ENCODE measurements at places on chromosomes 2 and 18. TPM values are rescaled to one million over a fixed set of nuclear protein-coding genes. Genes with fewer than 3 reads are reported as not detected.

DNA sequence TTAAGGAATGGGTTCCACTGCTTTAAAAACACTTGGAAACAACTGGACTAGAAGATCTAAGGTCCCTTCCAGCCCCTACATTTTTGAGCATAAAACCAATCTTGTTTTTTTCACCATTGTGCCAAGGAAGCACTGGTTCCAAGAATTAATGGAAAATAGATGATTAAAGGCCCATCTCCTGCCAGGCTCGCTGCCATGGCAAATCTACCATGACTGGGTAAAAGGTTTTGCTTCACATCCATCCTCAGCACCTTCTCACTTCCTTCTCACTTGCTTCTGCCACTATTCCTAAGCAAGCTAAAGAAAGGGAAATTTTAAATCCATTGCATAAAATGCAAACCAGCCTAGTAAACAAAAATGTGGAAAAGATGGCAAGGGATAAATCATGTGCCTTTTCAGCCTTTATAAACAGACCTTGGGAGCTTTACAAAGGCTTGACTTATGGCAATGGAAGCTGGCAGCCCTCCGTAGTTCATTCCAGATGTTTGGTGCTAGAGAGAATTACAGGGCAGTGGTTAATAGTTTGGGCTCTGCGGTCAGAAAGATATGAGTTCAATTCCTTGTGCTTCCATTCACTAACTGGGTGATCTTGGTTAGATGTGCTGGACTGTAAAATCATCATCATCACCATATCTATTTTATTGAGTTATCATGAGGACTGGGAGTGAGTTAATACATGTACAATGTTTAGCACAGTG, 27.0 kb upstream of the ST3GAL5 start:
- DNase-seq, result no peak

GRCh38 chr18:49018554-49019445, 68.0 kb upstream of the SMAD7 start:
- DNase-seq, result peak; percentile 9

Gene DNAJC10
- total RNA-seq, result 7.6 TPM

Gene PXDN
- total RNA-seq, result 31.2 TPM

Gene CFAP53
- not detected for total RNA-seq

DNA sequence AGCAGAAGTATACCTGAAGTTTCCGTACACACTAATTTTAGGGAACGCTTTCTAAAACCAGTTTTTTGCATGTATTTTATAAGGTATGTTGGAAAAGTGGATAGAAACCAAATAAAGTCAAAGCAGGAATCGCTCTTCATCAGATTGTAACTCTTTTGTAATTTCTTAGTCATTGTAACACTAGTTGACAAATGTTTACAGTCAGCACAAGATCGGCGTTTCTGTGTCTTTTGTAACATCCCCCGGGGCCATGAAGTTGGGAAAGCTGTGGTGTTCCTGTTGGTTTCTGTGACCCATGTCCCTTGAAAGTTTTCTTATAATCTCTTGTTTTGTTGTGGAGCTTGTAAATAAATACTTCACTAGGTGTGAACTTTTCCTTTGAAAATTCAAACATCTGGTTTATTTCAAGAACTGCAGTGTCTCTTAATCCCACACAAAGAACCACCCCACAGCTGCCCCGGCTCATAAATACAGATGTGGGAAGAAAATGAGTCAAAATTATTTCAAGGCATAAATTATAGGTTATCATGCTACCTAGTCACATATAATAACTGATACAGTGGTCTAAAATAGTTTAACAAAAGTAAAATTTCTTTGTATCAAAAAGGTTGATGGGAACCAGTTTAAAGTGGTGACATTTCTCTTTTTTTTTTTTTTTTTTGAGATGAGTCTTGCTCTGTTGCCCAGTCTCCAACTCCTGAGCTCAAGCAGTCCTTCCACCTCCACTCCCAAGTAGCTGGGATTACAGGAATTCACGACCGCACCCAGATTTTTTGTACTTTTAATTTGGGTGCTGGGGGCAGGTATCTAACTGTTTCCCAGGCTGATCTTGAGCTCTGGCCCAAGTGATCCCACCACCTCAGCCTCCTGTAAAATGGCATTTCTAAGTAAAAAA, 751 bp upstream of the NMI start:
- peak; percentile 61 for DNase-seq

- DNase-seq, result no peak
Observed at GRCh38 chr2:72778410-72778809, 47.4 kb downstream of the EXOC6B start.

GRCh38 chr2:240347949-240348500, 87.4 kb upstream of the GPC1 start:
- no peak for DNase-seq

DNA sequence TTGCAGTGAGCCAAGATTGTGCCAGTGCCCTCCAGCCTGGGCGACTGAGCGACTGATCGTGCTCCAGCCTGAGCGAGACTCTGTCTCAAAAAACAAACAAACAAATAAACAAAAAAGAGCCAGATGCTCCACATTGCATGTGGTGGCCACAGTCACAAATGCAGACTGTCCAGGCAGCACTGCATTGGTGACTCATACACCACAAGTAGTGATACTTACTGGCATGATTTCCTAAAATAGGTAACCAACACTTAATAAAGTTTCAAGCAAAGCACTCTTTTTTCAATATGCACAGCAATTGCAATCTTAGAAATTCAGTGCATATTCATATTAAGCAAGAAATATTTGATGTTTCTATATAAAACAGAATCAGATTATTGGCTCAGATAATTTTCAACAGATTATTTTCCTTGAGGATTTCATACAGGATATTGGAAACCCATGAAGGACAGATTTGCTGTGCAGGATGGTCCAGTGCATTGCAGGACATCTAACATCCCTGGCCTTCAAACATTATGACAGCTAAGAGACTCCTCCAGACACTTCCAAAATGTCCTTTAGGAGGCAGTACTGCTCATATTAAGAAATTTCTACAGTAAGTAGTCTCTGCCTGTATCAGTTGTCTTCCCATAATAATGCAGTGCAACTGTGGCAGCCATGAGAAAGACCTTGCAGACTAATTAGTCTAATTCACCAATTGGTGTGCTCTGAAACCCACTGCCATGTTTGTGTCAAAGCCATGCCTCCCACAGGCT, 10.5 kb upstream of the SLC1A4 start:
- DNase-seq, result no peak

DNA sequence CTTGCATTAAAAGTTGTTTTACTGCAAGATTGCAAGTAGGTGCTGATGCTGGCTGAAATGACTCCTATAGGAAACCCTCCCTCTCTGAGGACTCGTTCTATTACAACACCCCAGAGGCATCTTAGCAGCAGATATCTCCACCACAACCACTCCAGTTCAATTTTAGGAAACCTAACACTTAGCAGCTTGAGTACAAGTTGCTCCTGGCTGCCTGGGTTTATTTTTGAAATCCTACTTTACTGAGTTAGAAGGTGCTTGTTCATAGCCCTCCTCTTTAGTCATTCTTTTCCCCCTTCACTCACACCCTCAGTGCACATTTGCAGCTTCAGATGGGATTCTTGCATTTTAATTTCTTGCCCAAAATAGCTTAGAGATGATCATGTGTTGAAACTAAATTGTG, 111.5 kb downstream of the MTCL1 start:
- DNase-seq, result no peak

DNA sequence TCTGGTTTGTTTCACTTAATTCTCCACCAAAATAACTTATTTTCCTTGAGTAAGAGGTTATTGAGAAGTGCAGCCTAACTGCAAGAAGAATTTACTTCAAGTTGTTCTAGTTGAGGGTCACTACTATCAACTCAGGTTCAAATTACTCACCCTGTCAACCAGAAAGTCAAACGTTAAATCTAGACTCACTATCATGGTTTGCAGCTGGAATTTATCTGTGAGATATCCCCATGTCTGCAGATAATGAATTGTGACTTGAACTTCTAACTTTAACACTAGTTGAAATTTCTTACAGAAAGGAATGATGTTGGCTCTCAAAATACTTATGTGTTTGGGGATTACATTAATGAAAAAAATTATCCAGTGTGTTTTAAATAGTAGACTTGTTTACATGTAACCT, 1145.7 kb upstream of the NXPH2 start:
- no peak for DNase-seq

Gene RAPGEF4
- total RNA-seq, result 13.6 TPM

Gene ITGB6
- total RNA-seq, result 49.6 TPM

- no peak for DNase-seq
Observed at GRCh38 chr2:108787216-108787541, 608 bp downstream of the CCDC138 start.

- DNase-seq, result no peak
Observed at GRCh38 chr18:54215069-54215468, 9.4 kb downstream of the MBD2 start.

GRCh38 chr2:177058747-177059146, 153.8 kb upstream of the HNRNPA3 start:
- no peak for DNase-seq

Gene CASP10
- 2.6 TPM for total RNA-seq

DNA sequence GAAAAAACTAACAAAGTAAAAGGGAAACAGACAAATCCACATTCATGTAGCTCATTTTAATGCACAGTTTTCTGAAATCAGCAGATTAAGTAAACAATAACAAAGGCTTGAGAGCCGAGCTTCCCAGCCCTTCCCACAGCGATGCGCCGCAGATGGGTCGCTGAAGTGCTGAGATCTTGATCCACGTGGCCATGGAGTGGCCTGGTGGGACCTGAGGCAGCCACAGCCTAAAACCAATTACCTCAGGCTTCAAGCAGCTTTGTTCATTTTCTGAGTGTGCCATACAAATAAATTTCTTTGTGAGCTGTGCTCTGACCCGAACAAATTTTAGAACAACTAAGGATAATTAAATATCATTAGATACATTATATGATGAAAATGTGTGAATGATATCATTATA, 25.6 kb upstream of the CYRIA start:
- no peak for DNase-seq

DNA sequence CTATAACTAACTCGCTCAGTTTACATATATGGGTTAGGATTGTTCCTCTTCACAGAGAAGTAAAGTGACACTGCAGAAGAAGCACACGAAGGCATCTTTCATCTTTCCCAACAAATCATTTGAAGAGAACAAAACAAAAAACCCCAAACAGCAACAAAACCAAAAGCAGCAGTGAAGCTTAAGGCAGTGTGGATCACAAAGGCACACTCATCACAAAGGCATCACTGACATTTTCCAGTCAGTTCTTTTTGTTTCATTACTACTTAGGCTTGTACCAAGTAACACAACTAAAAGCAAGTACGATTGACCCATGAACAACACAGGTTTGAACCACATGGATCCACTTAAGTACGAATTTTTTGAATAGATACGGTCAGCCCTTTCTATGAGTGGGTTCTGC, 75.7 kb downstream of the RNF152 start:
- DNase-seq, result no peak

- no peak for DNase-seq
Observed at GRCh38 chr2:20365249-20365817, 14.7 kb upstream of the PUM2 start.

DNA sequence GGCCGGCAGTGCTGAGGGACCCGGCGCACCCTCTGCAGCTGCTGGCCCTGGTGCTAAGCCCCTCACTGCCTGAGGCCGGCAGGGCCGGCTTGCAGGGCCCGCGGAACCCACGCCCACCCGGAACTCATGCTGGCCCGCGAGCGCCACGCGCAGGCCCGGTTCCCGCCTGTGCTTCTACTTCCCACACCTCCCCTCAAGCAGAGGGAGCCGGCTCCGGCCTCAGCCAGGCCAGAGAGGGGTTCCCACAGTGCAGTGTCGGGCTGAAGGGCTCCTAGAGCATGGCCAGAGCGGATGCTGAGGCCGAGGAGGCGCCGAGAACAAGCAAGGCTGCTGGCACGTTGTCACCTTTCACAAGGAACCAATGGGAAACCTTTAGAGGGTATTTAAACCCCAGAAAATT, 36.8 kb upstream of the ZNF532 start:
- DNase-seq, result no peak

Gene STARD6
- not detected for total RNA-seq

Gene CAPN14
- not detected for total RNA-seq

Gene SIX3
- total RNA-seq, result not detected

DNA sequence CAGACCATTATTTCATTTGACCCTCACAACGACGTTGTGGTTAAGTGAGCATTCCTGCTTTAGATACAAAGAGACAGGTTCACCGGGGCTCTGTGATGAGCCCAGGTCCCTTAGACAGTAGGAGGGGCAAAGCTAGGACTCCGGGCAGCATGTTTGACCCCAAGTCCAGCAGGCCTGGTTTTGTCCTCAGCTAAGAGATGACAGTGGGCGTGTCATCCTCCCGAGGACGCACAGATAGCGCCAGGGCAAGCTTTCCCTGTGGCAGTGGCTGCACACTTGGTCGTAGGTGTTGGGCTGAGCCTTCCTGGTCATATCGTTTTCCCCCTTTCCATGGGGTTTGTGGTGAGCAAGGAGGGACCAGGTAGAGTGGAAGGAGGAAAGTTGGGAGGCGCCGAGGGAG, 76.3 kb downstream of the MTCL1 start:
- no peak for DNase-seq

- peak; percentile 49 for DNase-seq
Observed at GRCh38 chr2:37779139-37779538, 107.7 kb upstream of the CDC42EP3 start.

DNA sequence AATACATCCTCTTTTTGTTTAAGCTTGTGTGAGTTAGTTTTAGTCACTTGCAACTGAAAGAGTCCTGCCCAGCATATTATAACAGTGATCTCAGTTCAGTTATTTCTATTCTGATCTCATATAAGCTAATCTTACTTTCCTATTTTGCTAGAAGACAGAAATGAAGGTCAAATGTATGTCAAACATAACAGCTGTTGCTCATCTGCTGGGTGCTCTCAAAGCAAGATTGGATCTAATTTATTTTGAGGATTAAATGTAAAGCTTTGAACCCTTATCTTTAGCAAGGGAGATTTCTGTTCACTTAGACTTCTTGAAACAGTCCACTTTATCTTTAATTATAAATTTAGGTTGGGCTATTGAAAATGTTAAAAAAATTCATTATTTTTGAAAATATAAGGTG, 31.2 kb downstream of the CRYGD start:
- DNase-seq, result no peak

Gene PLCD4
- total RNA-seq, result 2.5 TPM

- no peak for DNase-seq
Observed at GRCh38 chr2:64639691-64640090, 14.0 kb downstream of the SERTAD2 start.

- no peak for DNase-seq
Observed at GRCh38 chr2:33246432-33246831, 230.0 kb upstream of the RASGRP3 start.

Gene SPDYA
- total RNA-seq, result not detected

Gene GAL3ST2
- total RNA-seq, result not detected

Gene ACKR3
- 24.6 TPM for total RNA-seq

- DNase-seq, result no peak
Observed at GRCh38 chr2:236905976-236906375, 179.7 kb upstream of the COPS8 start.

Gene TIGD1
- 1.2 TPM for total RNA-seq

DNA sequence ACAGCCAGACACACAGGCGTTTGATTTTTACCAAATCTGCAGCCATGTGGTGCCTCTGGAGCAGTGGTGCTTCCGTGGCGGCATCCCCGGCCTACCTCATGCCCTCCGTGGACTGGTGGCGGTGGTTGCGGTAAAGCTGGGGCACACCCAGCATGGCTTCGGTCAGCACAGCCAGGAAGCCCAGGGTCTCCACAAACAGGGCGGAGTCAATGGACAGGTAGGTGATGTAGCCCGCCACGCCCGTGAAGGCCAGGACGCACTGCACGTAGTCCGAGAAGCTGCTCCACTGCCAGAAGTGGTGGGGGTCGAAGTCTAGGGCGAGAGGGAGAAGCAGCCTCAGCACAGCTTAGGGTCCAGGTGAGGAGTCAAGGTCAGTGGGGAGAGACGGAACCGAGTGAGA, 32.4 kb downstream of the SLC66A2 start:
- DNase-seq, result no peak

Data from stomach (tissue), 19 donors.